T-helper 17 cell (primary cell): ENCODE measurements at places on chromosomes 4 and X. TPM values are rescaled to one million over a fixed set of nuclear protein-coding genes. Genes with fewer than 3 reads are reported as not detected.

GRCh38 chrX:139191746-139192385 lies 338.7 kb upstream of the F9 start:
- peaks cover 10% of the 10 kb centered on the region for H3K27me3 ChIP-seq
- no peaks in the 10 kb centered on the region for H3K4me1 ChIP-seq
- no peak for DNase-seq
- no peak overlapping the region for H3K27ac ChIP-seq
- no peak overlapping the region for H3K4me3 ChIP-seq
- H3K36me3 ChIP-seq, result no peaks in the 10 kb centered on the region

DNA sequence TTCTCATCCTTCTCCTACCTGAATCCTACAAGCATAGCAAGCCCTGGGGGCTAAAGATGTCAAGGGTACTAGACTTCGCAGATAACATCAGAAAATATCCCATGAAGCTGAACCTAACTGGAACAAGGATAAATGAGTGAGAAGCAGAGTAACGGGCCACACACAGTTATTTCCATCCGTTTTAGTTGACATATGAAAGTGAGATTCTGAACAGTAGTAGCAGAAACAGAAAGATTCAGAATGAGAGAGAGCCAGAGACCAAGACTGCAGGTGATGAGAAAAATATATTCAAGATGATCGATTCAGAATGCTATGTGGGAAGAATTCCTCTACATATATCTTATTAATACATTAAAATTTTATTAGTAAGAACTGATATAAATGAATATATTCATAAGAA lies 165.1 kb downstream of the TSPAN5 start:
- no peak overlapping the region for H3K4me3 ChIP-seq
- no peak for DNase-seq
- peaks cover 29% of the 10 kb centered on the region for H3K4me1 ChIP-seq
- peak overlapping the region; percentile 60 for H3K27ac ChIP-seq
- peaks cover 2% of the 10 kb centered on the region for H3K36me3 ChIP-seq

GRCh38 chr4:147052361-147052760 lies 106.7 kb upstream of the TTC29 start:
- DNase-seq, result no peak
- peaks cover 3% of the 10 kb centered on the region for H3K36me3 ChIP-seq
- H3K4me3 ChIP-seq, result no peak overlapping the region
- no peak overlapping the region for H3K27ac ChIP-seq
- peaks cover 36% of the 10 kb centered on the region for H3K27me3 ChIP-seq

TCEAL4 gene
- total RNA-seq, result 11.9 TPM

DNA sequence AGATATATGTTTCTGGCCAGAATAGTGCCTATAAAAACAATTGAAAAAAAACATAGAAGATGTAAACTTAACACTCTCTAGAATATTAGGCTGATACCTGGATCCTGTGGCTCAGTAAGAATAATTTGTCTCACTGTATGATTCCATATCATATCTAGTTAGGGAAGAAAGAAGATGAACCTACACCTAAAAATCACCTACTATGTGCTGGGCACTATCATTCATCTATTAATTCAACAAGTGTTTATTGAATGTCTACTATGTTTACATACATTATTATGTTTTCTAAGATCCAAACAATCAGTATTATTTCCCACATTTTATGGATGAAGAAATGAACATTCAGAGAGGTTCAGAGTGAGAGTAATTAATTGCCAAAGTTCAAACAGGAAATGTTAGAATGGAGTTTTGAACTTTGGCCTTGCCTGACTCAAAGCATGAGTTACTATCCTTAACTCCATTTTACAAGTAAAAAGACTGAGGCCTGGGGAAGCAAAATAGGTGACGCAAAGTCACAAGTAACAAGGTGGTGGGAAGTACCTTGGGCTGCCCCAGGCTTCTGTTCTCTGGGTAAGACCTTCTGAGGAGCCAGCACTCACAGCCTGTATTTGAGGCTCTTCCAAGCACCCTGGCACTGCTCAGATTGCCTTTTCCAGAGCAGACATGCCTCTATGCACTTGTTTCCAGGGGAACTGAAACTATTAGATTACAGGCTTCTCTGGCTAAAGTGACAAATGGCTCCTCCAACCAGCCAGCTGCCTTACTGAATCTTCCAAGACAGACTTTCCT lies 111.1 kb upstream of the ACSL4 start:
- DNase-seq, result no peak
- no peak overlapping the region for H3K4me3 ChIP-seq
- no peaks in the 10 kb centered on the region for H3K27me3 ChIP-seq
- peaks cover 5% of the 10 kb centered on the region for H3K4me1 ChIP-seq
- H3K36me3 ChIP-seq, result peaks cover 2% of the 10 kb centered on the region
- no peak overlapping the region for H3K27ac ChIP-seq

DNA sequence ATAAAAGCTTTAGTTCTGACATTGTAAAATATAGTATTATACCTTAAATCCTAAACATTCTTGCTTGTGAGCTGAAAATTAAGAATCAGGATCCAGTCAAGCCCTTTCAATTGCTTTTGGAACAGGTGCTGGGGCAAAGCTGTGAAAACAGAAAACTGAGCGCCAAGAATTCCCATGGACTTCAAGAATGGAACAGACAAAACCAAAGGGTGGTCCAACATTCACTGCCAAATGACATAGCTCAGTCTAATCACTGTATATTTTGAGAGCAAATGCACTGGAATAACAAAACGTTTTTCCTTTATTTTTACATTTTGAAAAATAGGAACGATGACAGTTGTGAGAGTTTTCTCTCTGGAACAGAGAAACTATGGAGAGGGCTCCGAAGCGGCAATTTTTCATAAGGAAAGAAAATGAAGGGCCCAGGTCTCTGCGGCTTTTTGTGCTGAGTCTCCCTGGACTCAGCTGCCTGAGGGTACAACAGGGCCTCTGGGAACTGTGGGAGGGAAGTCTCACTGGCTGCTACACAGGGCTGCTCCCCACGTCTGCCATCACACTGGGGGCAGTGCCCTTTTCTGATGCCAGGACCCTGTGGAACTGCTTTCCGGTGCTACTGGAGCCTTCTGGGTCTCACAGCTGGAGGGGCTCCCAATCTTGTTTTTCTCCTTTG lies 56.0 kb upstream of the BMPR1B start:
- no peak overlapping the region for H3K4me3 ChIP-seq
- peaks cover 9% of the 10 kb centered on the region for H3K27me3 ChIP-seq
- no peaks in the 10 kb centered on the region for H3K4me1 ChIP-seq

DNA sequence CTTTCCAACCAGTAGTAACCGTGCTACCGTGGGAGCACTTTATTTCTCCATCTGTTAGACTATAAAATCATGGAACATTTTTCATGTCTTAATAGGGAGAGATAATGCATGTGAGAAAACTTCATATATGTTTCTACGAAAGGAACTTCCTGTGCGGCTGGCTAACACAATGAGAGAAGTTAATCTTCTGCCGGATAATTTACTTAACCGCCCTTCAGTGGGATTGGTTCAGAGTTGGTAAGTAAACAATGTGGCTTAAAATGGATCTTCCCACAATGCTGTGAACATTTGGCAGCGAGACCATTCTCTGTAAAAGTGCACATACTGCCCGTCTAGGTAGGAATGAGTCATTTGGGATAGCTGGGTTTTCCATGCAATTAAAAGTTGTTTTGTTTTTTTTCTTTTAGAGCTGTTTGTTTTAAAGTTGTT lies 29.6 kb downstream of the PDK3 start:
- peaks cover 20% of the 10 kb centered on the region for H3K4me1 ChIP-seq
- DNase-seq, result no peak
- no peaks in the 10 kb centered on the region for H3K27me3 ChIP-seq
- no peak overlapping the region for H3K27ac ChIP-seq

DNA sequence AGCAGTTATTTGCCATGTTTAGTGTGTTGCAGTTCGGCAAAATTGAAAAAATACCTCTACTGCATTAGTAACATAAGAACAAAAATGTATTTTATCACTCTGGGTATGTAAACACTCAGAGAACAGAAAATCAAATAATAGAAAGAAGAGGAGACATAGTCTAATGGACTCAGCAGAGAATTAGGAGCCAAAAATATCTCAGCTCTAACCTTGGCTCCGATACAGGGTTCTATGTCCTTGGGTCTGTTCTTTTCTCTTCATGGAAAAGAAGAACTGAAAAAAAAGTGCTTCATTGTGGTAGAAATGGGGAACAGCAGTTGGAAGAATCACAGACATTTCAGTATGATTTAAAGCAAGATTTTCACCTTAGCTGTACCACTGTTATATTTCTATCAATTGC lies 240.5 kb upstream of the CXXC4 start:
- H3K36me3 ChIP-seq, result no peaks in the 10 kb centered on the region
- no peaks in the 10 kb centered on the region for H3K4me1 ChIP-seq
- DNase-seq, result no peak
- H3K4me3 ChIP-seq, result no peak overlapping the region

- no peaks in the 10 kb centered on the region for H3K36me3 ChIP-seq
- no peak for DNase-seq
- H3K27ac ChIP-seq, result no peak overlapping the region
- H3K4me3 ChIP-seq, result no peak overlapping the region
Observed at GRCh38 chr4:13912966-13913365, 285.4 kb upstream of the BOD1L1 start.

DNA sequence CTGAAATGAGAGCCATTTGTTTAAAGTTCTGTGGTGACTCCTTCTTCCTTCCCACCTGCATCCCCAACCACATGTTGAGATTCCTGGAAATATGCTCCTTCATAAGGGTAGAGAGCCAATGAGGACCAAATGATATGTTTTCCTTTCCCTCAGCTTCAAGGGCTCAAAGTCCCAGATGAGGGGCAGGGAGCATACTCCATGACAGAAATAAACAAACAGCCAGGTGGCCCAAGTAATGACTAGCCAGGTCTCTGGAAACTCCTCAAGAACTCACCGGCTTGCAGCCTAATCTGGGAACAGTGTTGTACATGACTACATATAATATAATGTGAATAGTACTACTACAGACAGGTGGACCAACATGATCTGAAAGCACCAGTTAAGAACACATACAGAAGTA lies 392.3 kb downstream of the PACRGL start:
- peaks cover under 1% of the 10 kb centered on the region for H3K4me1 ChIP-seq
- H3K27ac ChIP-seq, result no peak overlapping the region
- H3K36me3 ChIP-seq, result no peaks in the 10 kb centered on the region
- H3K4me3 ChIP-seq, result no peak overlapping the region

GRCh38 chr4:78569306-78569821 lies 17.8 kb downstream of the ANXA3 start:
- H3K36me3 ChIP-seq, result peaks cover 6% of the 10 kb centered on the region
- H3K27me3 ChIP-seq, result peaks cover 43% of the 10 kb centered on the region
- H3K4me1 ChIP-seq, result no peaks in the 10 kb centered on the region
- no peak for DNase-seq
- no peak overlapping the region for H3K4me3 ChIP-seq
- H3K27ac ChIP-seq, result no peak overlapping the region
